Activated CD4-positive, alpha-beta T cell treated with anti-CD3 and anti-CD28 coated beads for 4 hours (primary cell): ENCODE measurements at places on chromosomes 1 and 21.

GRCh38 chr1:183516725-183517124, 44.4 kb downstream of the SMG7 start:
- DNase-seq = no peak

- no peak for DNase-seq
These were observed 54.6 kb upstream of the NCAM2 start for GRCh38 chr21:20943561-20943997.

DNA sequence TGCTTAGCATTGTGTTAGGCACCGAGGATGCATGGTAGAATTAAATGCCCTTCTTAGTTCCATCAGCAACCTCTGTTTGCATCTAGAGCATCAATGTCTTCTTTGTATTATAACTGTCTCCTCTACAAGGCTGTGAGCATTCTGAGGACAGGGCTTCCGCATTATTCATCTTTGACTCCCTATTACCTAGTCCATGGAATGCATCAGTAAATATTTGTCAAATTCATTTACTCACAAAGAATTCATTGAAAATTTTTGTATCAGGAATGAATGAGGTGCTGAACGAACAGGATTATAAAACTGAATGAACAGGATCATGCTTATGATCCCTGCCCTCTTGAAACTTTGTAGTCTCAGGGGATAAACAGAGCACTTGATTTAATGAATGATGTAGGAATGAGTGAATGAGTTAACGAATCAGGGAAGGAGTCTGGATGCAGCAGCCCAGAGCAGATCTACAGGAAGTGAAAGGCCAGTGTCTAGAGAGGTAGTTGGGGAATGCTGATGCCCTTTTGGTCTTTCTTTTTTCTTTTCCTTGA, 2.8 kb downstream of the RHBDL2 start:
- no peak for DNase-seq

DNA sequence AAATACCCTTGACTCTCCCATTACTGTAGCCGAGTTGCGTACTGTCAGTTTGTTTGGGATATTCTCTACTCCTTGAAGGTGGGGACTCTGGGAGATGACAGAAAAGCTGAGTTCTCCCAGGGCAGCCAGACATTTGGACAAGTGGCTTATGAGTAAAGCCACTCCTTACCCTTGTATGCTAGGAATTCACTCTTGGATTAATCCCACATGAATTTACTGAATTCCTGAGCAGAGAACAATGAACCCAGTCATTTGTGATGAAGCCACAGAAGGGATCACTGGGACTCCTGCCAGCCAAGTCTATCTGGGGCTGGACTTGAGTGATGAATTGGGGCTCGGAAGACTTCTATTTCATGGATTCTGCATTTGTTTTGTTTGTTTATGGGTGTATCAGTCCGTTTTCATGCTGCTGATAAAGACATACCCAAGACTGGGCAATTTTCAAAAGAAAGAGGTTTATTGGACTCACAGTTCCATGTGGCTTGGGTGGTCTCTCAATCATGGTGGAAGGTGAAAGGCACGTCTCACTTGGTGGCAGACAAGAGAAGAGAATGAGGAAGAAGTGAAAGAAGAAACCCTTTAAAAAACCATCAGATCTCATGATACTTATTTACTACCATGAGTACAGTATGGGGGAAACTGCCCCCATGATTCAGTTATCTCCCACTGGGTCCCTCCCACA, 25.1 kb downstream of the C1orf116 start:
- no peak for DNase-seq

- DNase-seq = peak; percentile 79
These were observed 41.3 kb downstream of the PIK3C2B start for GRCh38 chr1:204453141-204453772.

GRCh38 chr1:248136811-248137210, 8.1 kb upstream of the OR2M5 start:
- no peak for DNase-seq

DNA sequence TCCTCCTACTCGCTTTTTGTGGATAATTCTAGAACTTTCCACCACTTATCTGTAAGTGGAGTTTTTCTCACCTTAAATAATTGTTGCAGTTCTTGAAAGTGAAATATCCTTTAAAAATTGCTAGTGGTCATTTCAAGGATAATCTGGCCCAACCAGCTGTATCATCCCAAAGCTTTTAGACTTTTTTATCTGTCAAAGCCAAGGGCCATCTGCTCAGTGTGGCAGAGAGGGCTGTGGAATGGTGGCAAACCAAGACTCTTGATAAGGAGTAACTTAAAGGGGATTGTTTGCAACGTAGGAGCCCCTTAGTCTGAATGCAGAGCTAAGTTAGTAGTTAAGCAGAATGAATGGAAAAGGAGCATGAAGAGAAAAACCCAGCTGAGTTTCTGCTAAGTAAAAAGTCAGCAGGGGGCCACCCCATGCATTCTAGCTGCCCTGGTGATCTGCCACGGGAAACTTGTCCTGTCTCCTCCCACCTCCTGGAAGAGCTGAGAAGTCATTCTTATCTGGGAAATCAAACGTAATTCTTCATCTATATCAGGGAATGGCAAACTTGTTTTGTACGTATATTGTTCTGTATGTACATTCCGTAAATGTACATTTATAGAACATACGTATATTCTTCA, 169.3 kb downstream of the PRDM2 start:
- no peak for DNase-seq

- no peak for DNase-seq
These were observed 4.9 kb upstream of the LAD1 start for GRCh38 chr1:201404055-201404454.

GRCh38 chr21:36527317-36527716, 47.4 kb upstream of the CLDN14 start:
- no peak for DNase-seq

GRCh38 chr1:227901906-227902640, 45.7 kb downstream of the WNT9A start:
- no peak for DNase-seq

DNA sequence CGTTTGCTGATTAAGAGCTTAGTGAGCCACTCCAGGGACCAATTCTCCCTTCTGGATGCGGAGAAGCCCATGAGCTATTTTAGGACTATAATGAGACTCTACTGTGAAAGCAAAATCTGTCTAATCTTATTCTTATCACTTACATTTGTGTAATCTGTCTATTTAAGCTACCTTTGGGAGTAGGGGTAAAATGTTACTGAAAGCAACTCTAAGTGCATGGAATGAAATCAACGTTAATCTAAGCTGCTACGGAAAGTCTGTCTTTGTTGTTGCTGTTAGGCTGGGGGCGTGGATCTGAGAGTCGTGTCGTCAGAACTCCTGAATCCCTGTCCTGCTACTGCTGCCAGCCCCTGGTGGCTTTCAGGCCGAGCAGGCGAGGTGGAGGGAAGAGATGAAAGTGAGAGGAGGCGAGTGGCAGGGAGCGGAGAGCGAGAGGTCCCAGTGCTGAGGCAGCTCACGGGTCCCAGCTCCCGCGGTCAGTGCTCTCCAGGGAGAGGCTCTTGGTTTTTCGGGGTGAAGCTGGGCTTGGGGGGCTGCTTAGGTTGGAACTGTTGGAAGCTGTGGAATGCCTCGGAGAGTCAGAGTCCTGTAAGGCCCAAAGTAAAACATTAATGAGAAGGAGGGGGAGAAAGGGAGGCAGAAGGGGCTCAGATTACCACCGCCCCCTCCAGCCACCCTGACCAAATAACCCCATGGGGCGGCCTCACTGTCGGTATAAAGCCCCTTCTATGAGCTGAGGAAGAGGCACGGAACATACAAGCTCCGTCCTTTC, 53.9 kb downstream of the COQ8A start:
- no peak for DNase-seq

DNA sequence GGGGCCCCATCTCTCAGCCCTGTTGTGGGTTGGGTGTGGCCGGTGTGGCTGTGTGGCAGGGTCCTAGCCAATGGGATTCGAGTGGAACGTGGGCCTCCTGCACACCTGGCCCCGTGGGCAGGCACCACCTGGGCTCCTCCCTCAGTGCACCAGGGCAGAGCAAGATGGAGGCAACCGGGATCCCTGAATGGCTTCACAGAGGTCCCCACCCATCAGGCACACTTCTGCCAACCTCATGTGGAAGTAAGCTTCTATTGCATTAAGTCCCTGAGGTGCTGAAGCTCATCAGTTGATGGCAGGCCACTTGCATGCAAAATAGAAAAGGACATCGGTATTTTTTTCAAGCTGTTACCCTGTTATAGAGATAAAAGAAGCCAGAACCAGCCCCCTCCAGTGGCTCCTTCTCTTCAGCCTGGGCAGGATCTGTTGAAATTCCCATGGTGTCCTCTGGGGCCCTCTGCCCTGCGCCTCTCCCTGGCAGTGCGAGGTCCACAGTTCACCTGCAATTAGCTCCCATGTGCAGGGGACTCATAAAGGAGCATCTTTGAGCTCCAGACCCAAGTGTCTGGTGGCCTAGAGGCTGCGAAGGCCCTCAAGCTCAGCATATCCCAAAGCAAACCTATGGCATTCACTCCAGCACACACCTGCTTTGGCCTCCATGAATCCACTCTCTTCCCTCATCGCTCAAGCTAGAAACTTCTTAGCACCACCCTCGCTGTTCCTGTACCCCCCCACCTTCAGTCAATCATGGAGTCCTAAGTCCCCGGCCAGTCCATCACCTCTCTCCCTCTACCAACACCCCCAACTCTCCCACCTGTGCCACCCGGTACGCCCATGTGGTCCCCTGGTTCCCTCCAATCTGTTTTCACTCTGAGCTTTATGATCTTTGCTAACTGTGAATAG, 2.1 kb upstream of the SLC45A1 start:
- DNase-seq = no peak

DNA sequence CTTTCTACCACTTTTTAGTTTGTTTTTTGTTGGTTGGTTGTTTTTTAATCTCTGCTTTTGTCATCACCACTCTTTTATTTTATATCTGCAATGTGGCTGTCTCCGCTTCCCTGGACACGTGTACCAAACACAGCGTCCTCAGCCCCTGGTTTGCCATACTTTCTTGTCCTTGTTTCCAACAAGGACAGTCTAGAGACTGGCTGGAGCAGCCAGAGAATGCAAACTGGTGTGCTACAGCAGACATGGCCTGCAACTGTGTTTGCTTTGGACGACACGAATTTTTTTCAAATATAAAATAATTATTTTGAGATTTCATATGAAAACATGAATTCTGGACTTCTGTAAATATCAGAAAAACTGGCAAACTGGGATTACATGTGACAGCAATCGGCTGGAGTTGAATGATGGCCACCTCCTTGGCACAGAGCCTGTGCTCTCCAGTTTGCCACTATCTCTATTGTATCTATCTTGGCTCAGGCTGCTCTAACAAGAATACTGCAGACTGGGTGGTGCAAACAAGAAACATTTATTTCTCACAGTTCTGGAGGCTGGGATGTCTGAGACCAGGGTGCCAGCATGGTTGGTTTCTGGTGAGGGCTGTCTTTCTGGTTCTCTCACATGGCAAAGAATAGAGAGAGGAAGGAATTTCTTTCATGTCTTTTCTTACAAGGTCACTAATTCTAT, 34.6 kb upstream of the POU2F1 start:
- no peak for DNase-seq

GRCh38 chr1:54002544-54003248, 15.3 kb downstream of the LDLRAD1 start:
- no peak for DNase-seq

DNA sequence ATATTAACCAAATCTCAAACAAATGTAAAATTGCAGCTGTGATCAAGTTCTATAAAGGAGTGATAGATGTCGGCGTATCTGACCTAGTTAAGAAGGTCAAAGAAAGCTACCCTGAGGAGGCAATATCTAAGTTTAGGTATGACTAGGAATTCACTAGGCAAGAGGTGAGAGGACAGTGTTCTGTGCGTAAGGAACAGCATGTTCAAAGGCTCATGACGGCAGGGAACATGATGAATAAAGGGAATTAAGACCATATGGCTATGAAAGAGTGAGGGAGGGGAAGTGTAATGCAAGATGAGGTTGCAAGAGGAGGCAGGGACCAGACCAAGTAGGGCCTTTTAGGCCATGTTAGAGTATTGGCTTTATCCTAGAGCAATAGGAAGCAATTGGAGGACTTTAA, 8.6 kb downstream of the LIX1L start:
- DNase-seq = no peak
